ENCODE measurements at places on chromosomes 16 and 17.

DNA sequence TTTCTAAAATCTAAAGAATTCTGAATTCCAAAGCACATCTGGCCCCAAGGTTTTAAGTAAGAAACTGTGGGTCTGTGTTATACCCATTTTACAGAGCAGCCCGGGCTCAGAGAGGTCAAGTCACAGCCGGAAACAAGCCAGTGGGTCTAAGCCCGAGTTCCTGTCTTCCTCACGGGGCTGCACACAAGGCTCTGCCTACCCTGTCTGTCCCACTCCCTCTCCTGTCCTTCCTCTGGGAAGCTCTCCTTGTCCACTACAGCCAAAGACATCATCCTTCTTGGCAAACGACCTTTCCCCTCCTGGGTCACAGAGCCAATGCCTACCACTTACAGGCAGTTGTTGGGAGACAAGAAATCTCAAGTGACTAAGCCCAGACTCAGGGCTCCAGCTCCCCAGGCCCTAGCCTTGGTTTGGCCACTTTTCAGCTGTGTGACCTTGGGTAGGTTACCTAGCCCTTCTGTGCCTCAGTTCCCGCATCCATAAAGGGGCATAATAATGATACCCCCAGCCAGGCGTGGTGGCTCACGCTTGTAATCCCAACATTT is 55.6 kb upstream of the MAP3K14 start:
- DNase-seq: peak; percentile 82

DNA sequence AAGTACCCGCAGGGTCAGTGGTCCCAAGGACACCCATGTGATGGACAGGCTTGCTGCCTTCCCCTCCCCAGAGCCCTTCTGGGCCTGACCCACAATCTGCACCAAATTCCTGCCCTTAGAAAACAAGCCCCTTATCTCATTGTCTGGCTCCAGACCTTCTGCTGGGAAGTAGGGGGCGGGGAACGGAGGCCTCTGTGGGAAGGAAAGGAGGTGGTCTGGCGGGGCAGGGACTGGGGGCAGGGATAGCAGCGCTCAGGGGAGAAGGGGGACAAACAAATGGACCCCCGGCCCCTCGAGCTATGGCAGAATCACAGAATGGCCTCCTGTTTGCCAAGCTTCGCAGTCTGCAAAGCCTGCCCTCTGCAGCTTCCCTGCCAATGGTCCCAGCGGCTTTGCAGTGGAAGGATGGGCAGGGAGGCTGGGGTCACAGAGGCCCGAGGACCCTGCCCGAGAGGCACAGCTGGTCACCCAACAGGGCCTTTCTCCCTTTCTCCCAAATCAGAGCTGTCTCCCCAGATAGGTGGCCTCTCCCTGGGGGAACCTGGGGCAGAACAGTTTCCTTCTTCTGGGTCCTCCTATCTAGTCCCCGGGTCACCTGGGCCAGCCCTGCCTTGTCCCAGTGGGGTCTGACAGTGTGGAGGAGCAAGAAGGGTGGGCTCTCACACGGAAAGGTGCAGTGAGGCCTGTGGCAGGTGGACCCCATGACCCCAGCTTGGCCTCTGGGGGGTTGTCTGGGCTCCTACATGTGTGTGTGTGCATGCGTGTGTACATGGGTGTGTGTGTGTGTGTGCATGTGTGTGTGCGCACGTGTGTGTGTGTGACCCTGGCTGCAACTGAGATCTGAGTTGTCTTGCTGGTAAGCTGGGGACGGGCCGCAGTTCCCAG is 25.5 kb downstream of the TMEM235 start:
- no peak for DNase-seq

- no peak for DNase-seq
Measured at GRCh38 chr16:4419402-4419959, 3.1 kb upstream of the CORO7 start.

- no peak for DNase-seq
Measured at GRCh38 chr16:2795395-2796143, 2.7 kb upstream of the PRSS41 start.

DNA sequence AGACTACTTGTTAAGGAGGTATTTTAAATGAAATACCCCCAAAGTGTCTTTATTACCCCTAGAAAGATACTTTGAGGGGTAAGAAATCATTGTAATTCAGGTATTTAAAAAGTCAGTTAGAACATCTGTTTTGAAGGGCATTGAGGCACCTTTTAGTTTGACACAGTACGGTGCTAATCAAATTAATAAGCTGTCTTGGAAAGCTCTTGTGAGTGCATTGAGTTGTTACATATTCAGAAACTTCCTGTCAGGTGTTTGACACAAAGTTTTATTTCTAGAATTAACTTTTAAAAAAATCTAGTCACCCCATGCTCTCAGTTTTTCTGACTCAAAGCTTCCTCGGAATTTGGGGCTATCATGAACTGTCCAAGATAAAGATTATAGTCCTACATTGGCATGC is 4.6 kb downstream of the RBBP6 start:
- DNase-seq: no peak

- DNase-seq: no peak
Measured at GRCh38 chr16:85522308-85522841, 90.7 kb upstream of the GSE1 start.

- no peak for DNase-seq
Measured at GRCh38 chr17:9021992-9022572, 772 bp downstream of the NTN1 start.

- no peak for DNase-seq
Measured at GRCh38 chr17:14873996-14874395, 391.1 kb downstream of the PMP22 start.

DNA sequence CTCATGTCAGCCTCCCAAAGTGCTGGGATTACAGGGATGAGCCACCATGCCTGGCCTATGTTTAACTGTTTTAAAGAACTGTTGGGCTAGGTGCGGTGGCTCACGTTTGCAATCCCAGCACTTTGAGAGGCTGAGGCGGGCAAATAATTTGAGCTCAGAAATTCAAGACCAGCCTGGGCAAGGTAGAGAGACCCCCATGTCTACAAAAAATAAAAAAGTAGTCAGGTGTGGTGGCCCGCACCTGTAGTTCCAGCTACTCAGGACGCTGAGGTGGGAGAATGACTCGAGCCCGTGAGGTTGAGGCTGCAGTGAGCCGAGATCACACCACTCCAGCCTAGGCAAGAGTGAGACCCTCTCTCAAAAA is 1.9 kb upstream of the ITGAL start:
- DNase-seq: no peak

GRCh38 chr16:87584271-87584670 is 18.0 kb upstream of the JPH3 start:
- DNase-seq: no peak

- no peak for DNase-seq
Measured at GRCh38 chr16:22214889-22215288, 8.8 kb downstream of the EEF2K start.

- DNase-seq: no peak
Measured at GRCh38 chr16:57694725-57695679, at the start of gene DRC7. Gene DRC7, plus strand, starts transcription at chr16:57694806. Its CDS starts 3,144 bp downstream, at chr16:57697950.

GRCh38 chr17:47860386-47860785 is 9.4 kb upstream of the SP6 start:
- no peak for DNase-seq

GRCh38 chr17:29178750-29179231 is 1.4 kb downstream of the MYO18A start:
- DNase-seq: no peak

DNA sequence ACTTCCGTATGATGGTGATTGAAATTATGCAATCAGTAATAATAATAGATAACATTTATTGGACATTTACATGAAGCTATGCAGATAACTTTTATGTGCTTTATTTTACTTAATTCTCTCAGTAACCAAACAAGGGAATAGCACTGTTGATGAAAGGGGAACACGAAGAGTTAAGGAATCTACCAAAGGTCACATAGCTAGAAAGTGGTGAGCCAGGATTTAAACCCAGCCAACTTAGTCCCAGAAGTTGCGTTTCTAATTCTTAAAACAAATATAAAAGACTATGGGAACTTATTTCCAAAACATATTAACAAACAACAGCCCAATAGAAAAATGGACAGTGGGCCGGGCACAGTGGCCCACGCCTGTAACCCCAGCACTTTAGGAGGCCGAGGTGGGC is 9.7 kb downstream of the SPNS3 start:
- no peak for DNase-seq

- no peak for DNase-seq
Measured at GRCh38 chr17:62705156-62705777, 77.8 kb downstream of the MRC2 start.

DNA sequence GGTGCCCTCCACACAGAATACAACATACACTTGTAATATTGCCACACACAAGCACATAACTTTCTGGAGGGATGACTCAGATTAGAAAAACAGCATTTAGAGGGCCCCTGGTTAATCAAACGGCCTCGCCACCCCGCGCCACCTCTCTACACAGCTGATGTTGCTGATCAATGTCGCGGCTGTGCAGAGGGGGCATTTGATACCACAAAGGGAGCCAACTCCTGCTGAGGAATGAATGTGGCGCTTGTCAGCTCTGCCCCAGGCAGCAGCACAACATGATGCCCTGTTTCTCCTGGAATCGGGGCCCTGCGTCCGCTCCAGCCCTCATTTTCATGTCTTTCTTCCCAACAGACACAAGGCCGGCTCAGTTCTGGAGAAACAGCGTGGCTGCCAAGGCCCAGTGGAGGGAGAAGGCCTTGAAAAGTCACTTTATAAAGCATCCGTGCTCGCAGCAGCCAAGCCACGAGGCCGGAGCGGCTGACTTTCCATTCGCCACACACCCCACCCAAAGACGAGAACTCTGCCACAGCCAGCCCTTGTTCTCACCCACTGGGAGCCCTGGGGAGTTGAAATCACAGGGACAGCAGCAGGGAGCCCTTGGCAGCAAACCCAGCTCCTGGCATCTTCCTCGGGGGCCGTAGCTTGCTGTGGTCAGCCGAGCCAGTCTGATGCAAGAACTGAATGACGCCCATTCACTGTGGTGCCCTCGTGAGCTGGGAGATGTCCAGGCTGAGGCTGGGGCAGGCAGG is 65.6 kb downstream of the XYLT1 start:
- peak; percentile 92 for DNase-seq

DNA sequence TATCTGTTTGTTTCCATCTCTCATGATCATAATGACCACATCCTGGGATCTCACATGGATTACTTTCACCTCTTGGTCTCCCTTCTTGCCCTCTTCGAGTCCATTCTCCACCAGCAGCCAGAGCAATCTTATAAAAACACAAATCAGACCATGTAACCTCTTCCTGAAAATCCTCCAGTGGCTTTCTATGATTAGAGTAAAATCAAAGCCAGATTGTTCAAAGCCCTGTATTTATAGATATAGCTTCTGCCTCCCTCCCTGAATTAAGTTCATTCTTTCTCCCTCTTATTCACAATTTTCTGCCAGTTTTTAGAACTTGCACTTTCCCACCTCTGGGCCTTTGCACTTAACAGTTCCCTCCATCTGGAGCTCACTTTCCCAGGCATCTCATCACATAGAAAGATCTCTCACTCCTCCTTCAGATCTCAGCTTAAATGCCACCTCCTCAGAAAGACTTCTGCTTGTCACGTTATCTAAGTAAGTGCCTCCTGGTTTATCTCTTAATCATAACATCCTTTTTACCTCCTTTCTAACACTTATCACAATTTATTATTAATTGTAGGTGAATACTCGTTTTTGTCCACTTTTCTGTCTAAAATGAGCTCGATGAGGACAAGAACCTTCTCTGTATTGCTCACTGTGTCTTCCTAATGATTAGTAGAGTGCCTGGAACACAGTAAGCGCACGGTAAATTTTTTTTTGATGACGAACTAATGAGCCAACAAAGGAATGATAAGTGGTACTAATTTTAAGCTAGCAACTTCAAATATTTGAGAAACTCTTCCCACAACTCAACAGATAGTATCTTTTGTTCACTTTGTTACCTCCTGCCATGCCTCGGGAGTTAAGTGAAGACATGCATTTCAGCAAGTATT is 80.5 kb downstream of the CYB561 start:
- no peak for DNase-seq

GRCh38 chr16:50478075-50478772 is 70.0 kb upstream of the NKD1 start:
- DNase-seq: no peak

DNA sequence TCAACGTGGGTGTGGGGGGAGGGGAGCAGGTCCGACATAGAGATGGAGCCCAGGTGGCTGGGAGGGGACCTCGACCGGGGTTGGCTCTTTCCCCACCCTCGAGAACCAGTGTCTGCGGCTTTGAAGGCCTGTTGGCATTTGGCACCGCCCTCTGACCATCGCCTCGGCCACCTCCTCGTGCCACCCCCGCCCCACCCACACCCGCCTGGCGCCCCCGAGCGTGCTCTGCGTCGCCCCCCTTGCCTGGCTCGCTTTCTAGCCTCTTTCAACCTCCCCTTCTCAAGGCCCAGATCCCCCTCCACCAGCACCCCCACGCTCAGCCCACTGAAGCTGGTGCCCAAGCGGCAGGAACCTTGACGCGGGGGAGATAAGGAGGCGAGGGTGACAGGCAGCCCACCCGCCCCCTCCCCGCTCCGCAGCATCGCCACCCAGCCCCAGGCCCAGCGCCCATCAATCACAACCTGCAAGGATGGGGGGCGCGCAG is 619 bp downstream of the CACNB1 start:
- DNase-seq: no peak

- DNase-seq: no peak
Measured at GRCh38 chr17:75481194-75482068, 25.0 kb downstream of the TMEM94 start.

DNA sequence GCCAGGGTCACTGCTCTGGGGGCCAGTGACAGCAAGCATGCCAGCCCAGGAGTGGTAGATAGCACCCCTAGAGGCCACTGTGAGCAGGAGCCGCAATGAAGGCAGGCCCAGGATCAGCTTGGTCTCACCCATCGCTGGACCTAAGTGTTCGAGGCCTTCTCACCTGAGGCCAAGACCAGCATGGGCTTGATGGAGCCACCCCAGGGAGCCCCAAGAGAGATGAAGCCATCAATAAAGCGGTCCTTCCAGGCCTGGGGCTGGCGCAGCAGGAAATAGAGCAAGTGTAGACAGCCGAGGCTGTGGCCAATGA is 1.8 kb downstream of the LCAT start:
- DNase-seq: no peak

DNA sequence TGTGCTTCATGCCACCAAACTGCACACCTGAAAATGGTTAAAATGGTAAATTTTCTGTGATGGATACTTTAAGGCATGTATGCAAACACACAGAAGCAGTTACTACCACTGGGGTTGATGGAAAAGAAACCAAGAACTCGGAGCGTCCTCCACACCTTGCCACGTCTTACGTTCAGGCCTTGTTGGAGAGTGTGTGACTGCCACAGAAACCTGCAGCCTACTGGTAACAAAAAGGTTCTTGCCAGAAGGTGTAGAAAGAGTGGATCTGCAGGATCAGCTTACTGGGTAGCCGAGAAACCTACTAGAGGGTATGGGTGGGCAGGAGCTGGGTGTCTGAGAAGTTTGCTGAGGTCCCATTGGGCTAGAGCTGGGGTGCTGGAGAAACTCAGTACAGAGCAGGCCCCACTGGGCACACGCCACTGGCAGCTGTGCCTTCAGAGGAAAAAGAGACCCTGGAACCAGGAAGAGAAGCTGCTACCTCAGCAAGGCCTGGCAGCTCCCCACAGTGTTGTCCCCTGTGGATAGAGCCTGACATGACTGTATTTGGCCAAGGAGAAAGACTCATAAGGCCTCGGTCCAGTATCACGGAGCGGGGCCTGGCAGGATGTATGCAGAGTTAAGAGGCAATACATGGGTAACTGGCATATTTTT is 204.6 kb downstream of the SEC14L1 start:
- peak; percentile 76 for DNase-seq
